Chondrocyte (in vitro differentiated cells): ENCODE measurements at places on chromosomes 4 and X. TPM values are rescaled to one million over a fixed set of nuclear protein-coding genes. Genes with fewer than 3 reads are reported as not detected.

VEGFC gene
- total RNA-seq: 11.1 to 25.2 TPM (median 13.5 TPM) in 3 replicates

MSX1 gene
- total RNA-seq: 4.4 to 4.8 TPM (median 4.4 TPM) in 3 replicates

OTUD4 gene
- 27.7 to 35.4 TPM (median 29.6 TPM) in 3 replicates for total RNA-seq

IBSP gene
- 0.90 to 0.95 TPM in 2 of 3 replicates, not detected in the other for total RNA-seq

TEX13C gene
- not detected in 3 replicates for total RNA-seq

GLRA2 gene
- total RNA-seq: not detected in 3 replicates

MSMO1 gene
- total RNA-seq: 82.8 to 83.3 TPM (median 83.3 TPM) in 3 replicates

MGARP gene
- total RNA-seq: 2.6 to 3.5 TPM (median 3.4 TPM) in 3 replicates

ZNF711 gene
- 6.7 to 7.2 TPM (median 6.7 TPM) in 3 replicates for total RNA-seq

DNA sequence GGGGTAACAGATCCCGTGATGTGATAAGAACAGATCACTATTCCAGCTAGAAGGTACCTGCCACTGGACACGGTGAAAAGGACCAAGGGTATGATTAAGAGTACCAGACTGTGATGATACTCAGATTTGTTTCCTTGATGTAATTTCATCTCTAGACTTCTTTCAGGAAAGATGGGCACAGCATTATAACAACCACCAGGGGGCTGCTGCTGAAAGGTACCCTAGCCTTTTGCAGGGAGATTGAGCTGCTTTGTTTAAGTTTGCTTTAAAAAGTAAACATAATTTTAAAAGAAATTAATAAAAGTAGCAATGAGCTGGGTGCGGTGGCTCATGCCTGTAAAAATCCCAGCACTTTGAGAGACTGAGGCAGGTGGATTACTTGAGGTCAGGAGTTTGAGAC lies 145.4 kb downstream of the EMCN start:
- H3K4me3 ChIP-seq: no peak overlapping the region
- no peak for DNase-seq

GRCh38 chr4:7313347-7313811 lies 121.0 kb downstream of the SORCS2 start:
- H3K27ac ChIP-seq: no peak overlapping the region
- peak; percentile 65 for DNase-seq
- peaks cover 5% of the 10 kb centered on the region for H3K36me3 ChIP-seq
- H3K4me3 ChIP-seq: no peak overlapping the region

DNA sequence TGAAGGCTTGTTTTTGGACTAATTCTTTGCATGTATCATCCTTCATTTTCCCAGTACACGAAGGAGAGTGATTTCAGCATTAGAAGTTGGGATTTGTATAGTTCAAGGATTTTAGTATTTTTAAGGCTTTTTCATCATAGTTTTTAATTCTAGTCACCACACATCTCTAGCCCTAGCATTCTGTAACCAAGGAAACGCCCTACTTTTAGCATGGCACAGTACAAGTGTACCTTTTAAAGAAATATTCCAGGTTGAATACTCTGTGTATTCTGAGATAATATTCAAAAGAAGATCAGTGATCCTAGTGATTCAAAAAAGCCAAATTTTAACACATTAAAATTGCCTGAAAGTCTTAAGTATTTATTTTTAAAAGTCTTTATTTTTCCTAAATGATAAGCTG lies 150.5 kb downstream of the RAP1GDS1 start:
- no peak for DNase-seq
- peaks cover 4% of the 10 kb centered on the region for H3K4me1 ChIP-seq
- H3K36me3 ChIP-seq: peaks cover 18% of the 10 kb centered on the region
- no peak overlapping the region for H3K4me3 ChIP-seq
- H3K27me3 ChIP-seq: no peaks in the 10 kb centered on the region

DNA sequence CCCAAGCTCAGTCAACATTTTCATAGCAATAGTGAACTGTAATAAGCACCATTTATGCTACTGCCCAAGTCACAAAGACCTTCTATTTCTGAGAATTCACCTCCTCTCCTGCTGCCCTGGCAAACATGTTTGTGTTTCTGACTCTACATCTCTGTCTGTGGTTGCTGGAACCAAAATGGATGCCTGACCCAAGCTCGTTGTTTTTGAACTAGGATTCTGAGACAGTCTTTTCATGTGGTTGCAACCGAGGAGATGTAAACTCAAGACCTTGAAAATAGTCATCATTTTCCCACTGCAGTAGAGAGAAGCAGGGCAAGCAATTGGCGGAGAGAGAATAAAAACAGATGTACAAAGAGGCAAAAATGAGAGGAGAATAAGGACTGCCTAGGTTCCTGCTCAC lies 160.2 kb downstream of the RAB28 start:
- DNase-seq: no peak
- H3K4me1 ChIP-seq: peaks cover 12% of the 10 kb centered on the region
- H3K27me3 ChIP-seq: no peaks in the 10 kb centered on the region
- no peak overlapping the region for H3K4me3 ChIP-seq

GRCh38 chr4:54840992-54841768 lies 183.4 kb downstream of the KIT start:
- no peaks in the 10 kb centered on the region for H3K36me3 ChIP-seq
- H3K4me1 ChIP-seq: peaks cover 2% of the 10 kb centered on the region
- H3K4me3 ChIP-seq: no peak overlapping the region
- no peak overlapping the region for H3K27ac ChIP-seq
- no peak for DNase-seq

DNA sequence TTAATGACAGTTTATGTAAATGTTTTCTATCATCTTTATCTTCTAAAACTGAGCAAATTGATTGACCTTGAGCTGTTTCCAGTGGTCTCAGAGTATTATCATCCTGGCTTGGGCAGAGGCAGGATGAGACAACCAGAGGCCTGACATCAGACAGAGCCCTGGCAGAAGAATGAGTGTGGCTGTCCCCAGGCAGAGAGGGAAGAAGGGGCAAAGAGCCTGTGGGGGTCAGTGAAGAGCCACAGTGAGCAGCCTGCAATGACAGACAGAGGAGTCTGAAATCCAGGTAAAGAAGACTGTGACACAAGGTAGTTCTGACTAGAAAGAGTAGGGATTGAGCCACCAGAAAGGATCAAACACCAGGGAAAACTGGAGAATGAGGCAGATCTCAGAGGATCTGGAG lies 182.4 kb upstream of the ARSJ start:
- peaks cover 11% of the 10 kb centered on the region for H3K4me1 ChIP-seq
- H3K4me3 ChIP-seq: no peak overlapping the region
- H3K27me3 ChIP-seq: no peaks in the 10 kb centered on the region
- DNase-seq: no peak
- no peak overlapping the region for H3K27ac ChIP-seq
- no peaks in the 10 kb centered on the region for H3K36me3 ChIP-seq

GRCh38 chr4:168334053-168334452 lies 15.5 kb upstream of the DDX60 start:
- H3K4me3 ChIP-seq: no peak overlapping the region
- peaks cover 13% of the 10 kb centered on the region for H3K4me1 ChIP-seq
- H3K27ac ChIP-seq: no peak overlapping the region
- peaks cover 3% of the 10 kb centered on the region for H3K27me3 ChIP-seq

DNA sequence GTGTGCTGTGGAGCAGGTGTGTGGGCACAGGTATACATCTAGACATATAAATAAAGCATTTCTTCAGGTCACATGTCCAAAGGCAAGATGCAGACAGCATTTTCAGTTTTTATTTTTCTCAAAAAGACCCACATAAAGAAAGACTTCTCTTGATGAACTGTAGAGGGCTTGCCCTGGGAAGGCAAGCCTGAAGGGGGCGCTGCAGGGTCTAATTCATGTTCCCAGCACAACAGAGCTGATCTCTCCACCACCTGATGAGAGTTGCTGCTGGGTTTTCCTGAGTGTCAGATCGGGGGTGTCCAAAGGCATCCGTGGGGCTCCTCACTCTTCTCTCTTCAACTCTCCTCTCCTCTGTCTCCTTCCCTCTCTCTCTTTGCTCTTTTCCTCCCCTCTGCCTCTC lies 26.6 kb downstream of the ADRA2C start:
- no peak overlapping the region for H3K4me3 ChIP-seq
- no peaks in the 10 kb centered on the region for H3K4me1 ChIP-seq
- peak; percentile 34 for DNase-seq
- H3K27ac ChIP-seq: no peak overlapping the region
- no peaks in the 10 kb centered on the region for H3K36me3 ChIP-seq

- no peaks in the 10 kb centered on the region for H3K27me3 ChIP-seq
- no peak for DNase-seq
- H3K27ac ChIP-seq: no peak overlapping the region
- H3K4me1 ChIP-seq: no peaks in the 10 kb centered on the region
Observed at GRCh38 chrX:66602381-66602938, 36.4 kb downstream of the EDA2R start.

- DNase-seq: no peak
- peak overlapping the region; percentile 19 for H3K4me3 ChIP-seq
- H3K4me1 ChIP-seq: peaks cover 31% of the 10 kb centered on the region
- H3K27me3 ChIP-seq: no peaks in the 10 kb centered on the region
- peak overlapping the region; percentile 95 for H3K27ac ChIP-seq
Observed at GRCh38 chrX:13669246-13669737, 16.4 kb downstream of the TCEANC start.

- no peak overlapping the region for H3K27ac ChIP-seq
- DNase-seq: no peak
- no peak overlapping the region for H3K4me3 ChIP-seq
- H3K36me3 ChIP-seq: no peaks in the 10 kb centered on the region
- H3K27me3 ChIP-seq: peaks cover 5% of the 10 kb centered on the region
Observed at GRCh38 chr4:176549161-176549865, 229.5 kb downstream of the SPCS3 start.

- H3K4me1 ChIP-seq: no peaks in the 10 kb centered on the region
- no peak overlapping the region for H3K27ac ChIP-seq
- no peak for DNase-seq
- H3K4me3 ChIP-seq: no peak overlapping the region
- peaks cover 2% of the 10 kb centered on the region for H3K27me3 ChIP-seq
Observed at GRCh38 chrX:44247468-44247867, 96.0 kb downstream of the EFHC2 start.

GRCh38 chr4:3464349-3464905 lies 1.3 kb downstream of the DOK7 start:
- no peaks in the 10 kb centered on the region for H3K27me3 ChIP-seq
- H3K27ac ChIP-seq: no peak overlapping the region
- H3K36me3 ChIP-seq: no peaks in the 10 kb centered on the region
- DNase-seq: no peak
- no peak overlapping the region for H3K4me3 ChIP-seq

DNA sequence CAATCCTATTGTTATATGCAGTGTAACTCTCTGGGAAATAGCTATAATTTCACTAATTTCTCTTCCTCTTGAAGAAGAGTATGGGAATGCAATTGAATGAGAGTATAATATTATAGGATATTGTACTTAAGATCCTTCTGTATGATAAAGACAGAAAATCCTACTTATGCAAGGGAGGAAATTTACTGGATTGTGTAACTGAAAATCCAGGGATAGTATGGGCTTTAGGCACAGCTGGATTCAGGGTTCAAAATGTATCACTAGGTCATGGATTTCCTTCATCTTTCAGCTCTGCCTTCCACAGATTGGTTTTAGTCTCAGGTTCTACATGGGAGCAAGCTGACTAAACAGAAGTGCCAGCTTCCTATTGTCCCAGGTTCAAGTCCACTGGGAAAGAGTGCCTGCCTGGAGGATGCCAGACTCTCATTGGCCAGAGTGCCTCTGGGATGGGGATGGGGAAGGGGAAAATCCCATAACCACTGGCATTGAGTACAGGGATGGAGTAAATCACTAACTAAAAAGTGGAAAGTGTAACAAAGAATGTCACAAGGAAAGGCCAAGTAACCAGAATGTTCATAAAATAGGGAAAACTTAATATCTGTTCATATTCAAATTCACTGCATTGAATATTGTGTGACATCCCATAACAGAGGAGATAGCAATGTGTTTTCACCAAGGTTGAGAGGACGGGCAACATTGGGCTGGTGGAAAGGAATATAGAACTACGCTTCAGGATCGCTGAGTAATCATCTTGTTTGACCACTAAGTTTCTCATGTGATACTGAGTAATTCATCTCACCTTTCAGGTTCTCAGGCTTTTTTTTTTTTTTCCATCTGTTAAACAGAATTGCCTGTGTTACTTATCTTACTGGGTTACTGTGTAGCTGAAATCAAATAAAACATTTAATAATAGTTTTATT lies 75.7 kb downstream of the ANXA3 start:
- H3K4me1 ChIP-seq: peaks cover 5% of the 10 kb centered on the region
- no peak overlapping the region for H3K27ac ChIP-seq
- no peaks in the 10 kb centered on the region for H3K36me3 ChIP-seq
- no peak for DNase-seq
- H3K27me3 ChIP-seq: no peaks in the 10 kb centered on the region
- no peak overlapping the region for H3K4me3 ChIP-seq

DNA sequence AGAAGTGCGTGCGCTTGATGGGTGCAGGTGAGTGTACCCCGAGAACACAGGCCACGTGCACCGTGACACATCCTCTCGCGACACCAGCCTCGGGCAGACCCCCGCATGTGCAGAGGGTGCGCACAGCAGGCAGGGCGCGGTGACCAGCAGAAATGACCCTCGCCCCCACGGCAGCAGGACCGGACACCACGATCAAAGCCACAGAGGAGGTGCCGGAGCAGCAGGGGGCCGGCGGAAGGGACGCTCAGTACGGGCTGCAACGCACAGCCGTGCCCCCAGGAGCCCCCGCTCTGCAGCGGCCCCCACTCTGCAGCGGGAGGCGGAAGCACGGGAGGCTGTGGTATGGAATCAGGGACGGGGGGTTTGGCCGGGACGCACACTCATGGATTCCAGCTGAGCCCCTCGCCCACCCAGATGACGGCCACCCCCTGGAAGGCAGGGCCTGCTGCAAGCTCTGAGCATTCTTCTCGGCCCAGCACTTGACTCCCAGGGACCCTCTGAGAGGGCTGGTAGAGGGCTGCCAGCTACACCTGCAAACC lies 17.1 kb downstream of the PPP2R3B start:
- H3K4me3 ChIP-seq: no peak overlapping the region
- H3K4me1 ChIP-seq: peaks cover 28% of the 10 kb centered on the region
- peak; percentile 83 for DNase-seq
- H3K27ac ChIP-seq: peak overlapping the region; percentile 97
- H3K36me3 ChIP-seq: no peaks in the 10 kb centered on the region
- no peaks in the 10 kb centered on the region for H3K27me3 ChIP-seq

DNA sequence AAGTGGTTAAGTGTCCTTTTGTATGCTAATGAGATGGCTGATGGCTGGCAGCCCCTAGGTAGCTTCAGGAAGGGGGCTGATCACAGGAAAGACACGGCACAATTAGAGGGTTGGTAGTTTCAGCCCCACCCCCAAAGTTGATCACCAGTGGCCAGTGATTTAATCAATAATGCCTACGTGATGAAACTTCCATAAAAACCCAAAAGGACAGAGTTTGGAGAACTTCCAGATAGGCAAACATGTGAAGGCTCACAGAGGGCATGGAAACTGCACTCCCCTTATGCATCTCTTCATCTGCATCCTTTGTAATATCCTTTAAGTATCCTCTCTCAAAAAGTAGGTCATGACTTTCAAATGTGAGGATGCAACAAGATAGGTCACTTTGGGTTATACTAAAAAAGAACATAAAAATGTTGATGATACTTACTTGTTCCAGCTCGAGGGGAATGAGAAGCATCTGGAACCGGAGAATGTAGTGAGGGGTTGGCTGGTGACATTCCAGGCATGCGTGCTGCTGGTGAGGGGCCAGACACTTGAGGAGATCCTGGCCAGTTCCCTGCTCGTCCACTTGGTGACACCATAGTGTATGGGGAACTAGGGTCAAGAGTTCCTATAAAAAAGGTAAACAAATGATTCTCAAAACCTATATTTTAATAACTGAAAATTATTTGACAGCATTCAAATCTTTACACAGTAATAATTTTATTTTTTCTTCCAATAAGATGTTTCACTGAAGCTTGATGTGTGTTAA lies 16.7 kb upstream of the CXorf38 start:
- DNase-seq: no peak
- no peak overlapping the region for H3K4me3 ChIP-seq
- H3K27me3 ChIP-seq: no peaks in the 10 kb centered on the region
- H3K27ac ChIP-seq: no peak overlapping the region

GRCh38 chr4:106868381-106869035 lies 167.6 kb downstream of the DKK2 start:
- no peak overlapping the region for H3K4me3 ChIP-seq
- DNase-seq: no peak
- peaks cover 1% of the 10 kb centered on the region for H3K36me3 ChIP-seq
- H3K4me1 ChIP-seq: peaks cover 35% of the 10 kb centered on the region
